ENCODE measurements at places on chromosomes 11 and 22.

DNA sequence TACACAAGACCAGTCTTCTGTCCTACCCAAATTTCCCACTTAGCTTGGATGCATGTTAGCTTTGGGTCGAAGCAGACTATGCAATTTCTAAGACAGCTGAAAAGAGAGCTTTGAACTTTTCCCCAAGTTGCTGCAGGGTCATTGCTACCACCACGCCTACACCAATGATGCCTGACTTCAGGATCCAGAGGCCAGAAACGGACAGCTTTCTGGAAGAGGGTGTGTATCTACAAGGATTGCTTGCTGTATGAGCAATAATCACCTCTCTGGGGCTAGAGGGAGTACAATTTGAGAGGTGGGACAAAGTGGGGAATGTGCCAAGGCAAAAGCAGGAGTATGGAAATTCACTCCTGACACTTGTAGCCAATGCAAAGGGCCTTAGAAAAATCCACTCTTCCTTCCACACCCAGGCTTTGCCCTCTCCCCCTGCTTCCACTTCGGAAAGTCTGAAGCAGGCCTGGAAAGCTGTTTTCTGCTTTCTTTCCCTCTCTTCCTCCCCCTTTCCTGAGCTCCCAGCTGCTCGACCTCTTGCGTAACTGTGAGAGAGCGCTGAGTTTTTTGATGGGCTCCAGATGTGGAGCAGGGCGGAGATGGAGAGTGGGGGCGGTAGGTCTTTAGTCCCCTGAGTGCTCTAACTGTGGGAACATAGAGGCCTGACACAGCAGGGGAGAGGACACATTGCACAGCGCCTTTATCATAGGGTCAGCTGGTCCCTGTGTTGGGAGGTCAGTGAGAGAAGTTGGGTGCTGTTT lies 2.1 kb upstream of the PHLDB1 start:
- no peak for DNase-seq

DNA sequence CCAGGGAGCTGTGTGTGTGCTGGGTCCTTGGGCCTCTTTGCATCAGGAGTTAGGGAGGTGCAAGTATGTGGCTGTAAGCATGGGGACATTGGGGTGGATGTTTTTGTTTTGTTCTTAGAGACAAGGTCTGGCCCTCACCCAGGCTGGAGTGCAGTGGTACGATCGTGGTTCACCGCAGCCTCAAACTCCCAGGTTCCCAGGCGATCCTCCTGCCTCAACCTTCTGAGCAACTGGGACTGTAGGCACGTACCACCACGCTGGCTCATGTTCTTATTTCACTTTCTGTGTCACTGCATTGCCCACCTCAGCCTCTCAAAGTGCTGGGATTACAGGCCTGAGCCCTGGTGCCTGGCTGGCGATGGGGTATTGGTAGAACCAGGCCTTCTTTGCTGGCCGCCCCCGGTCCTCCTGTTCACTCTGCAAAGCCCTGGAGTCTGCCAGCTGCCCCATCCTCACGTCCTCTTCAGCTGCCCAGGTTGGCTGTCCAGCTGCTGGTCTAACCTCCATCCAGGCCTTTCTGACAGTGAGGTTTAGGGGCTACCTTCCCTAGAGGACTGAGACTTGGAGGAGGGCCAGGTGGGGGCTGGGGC lies 851 bp upstream of the GRAMD4 start:
- no peak for DNase-seq

- no peak for DNase-seq
Observed at GRCh38 chr11:118980191-118980881, 8.8 kb downstream of the FOXR1 start.

DNA sequence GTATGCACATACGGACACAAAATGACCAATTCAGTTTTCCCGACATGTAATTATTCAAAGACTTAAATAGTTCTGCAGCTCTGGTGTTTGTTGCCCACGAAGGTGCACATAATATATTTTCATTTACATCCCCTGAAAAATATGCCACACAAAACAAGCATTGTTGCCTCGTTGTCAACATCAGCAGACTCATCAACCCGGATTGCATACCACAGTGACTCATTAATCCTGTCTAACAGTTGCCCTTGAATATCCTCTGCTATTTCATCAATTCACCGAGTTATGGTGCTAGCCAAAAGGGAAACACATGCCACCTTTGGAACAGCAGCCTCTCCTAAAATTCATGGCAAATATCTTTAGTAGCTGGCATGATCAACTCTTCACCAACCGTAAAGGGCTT lies 582.2 kb downstream of the LRRC4C start:
- DNase-seq: no peak

GRCh38 chr22:24353121-24353520 lies 74.3 kb upstream of the ADORA2A start:
- DNase-seq: no peak

- no peak for DNase-seq
Observed at GRCh38 chr11:79458709-79459108, 17.9 kb upstream of the TENM4 start.

DNA sequence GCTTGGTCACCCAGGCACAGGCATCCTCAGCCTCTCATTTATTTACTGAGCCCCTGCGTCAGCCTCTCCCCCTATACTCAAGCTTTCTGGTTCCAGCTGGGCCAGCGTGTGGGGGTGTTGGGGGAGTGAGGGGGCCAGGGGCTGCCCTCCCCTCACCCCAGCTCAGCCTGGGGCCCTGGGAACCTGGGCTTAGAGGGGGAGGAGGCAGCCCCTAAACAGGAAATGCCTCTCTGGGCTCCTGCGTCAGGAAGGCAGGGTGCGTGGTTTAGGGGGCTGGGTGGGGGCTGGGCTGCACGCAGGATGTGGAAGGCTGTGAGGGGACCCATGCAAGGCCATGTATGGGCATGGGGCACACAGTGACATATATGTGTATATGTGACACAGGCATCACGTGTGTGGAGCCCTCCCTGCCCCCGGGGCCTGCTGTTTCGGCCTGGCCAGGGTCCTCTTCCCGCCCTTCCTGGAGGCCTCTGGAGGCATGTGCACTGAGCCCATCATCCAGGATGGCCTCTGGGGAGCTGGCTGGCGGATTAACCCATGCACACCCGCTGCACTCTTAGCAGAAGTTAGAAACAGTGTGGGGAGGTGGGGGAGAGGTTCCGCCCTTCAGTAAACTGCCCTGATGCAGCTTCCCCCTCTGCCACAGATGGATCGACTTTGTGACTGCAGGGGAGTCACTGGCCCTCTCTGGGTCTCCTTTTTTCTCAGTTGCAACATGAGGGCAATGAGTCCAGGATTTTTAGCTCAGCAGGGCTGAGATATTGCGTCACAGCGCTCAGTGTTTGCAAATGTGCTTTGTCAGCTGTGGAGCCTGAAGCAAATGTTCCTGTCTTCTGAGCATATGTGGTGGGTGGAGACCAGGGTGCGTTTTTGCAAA lies 1.1 kb upstream of the CD248 start:
- DNase-seq: no peak

DNA sequence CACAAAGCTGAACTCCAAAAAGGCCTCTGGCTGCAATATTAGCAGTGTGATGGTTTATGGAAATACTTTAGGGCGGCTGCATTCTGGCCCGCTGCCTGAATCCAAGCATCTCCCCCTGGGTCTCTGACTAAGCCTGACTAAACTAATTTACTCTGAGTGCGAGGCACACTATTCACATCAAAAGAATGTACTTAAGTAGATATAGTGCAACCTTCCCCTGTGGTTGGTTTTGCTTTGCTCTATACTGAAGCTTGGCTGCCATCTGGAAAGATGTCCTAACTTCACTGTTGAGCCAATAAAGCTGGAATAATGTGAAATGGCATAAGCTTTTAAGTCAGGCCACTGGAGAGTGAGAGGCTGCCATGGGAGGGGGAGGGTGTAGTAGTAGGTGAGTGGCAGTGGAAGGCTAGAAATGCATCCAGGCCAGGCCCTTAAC lies 321.6 kb downstream of the AASDHPPT start:
- DNase-seq: no peak

- DNase-seq: no peak
Observed at GRCh38 chr22:19765477-19766239, 5.1 kb downstream of the TBX1 start.

All from cerebellar nuclear complex (tissue), 1 donor.